ENCODE measurements at places on chromosomes 1 and 21.

DNA sequence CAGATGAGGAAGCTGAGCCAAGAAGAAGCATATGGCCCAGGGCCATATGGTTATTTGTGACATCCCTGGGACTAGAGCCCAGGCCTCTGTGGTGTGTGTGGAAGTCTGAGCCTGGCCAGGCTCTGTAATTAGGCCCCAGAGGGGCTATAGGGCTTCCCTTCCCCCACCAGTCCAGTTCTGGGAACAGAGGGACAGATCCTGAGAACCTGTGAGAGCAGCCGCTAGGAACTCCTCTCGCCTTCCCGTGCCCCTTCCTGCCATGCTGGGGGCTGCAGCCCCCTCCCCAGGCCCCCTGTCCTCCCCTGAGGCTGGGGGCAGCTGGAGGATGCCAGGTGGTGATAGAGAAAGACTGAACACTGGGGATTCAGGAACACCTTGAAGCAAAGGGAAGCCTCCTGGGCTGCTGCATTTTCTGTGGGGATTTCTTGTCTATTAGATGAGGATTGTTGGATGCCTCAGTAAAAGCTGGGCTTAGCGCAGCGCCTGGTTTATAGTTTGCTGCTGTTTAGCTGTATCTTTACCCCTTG lies 33.3 kb downstream of the COQ8A start:
- no peaks in the 10 kb centered on the region for H3K36me3 ChIP-seq
- H3K4me1 ChIP-seq, result peaks cover 30% of the 10 kb centered on the region
- H3K4me3 ChIP-seq, result peak overlapping the region; percentile 20
- H3K27me3 ChIP-seq, result no peaks in the 10 kb centered on the region
- peak overlapping the region; percentile 89 for H3K27ac ChIP-seq

DNA sequence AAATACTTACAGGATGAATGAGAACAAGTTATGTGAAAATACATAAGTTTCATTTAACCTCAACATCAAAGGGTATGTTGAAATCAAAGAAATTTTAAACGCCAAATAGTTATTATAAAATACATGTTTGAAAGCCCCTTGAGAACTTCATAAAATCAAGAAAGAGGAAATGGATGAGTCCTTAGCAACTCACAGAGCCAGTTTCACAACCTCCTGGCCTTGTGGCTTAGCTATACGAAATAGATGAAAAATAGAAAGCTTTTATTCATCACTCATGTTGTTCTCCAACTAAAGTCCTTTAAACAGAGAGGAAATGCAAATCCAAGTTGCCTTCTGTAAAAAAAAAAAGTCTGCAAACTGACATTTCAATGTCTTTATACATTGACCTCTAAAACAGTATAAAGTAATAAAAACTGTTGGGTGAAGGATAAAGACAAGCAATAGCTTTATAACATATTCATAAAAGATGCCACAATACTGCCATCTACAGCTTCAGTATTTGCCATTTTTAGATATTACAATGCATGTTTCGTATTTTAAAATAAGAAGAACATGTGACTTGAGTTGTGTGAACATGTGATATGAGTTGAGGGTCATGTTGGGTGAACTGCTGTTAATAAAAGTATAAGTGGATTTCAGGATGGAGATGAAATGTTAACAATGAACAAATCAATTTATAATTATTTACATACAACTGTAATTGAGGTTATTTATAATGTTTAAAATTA lies 847.8 kb downstream of the MRPL39 start:
- no peaks in the 10 kb centered on the region for H3K4me1 ChIP-seq
- no peaks in the 10 kb centered on the region for H3K27me3 ChIP-seq
- DNase-seq, result no peak
- H3K4me3 ChIP-seq, result no peak overlapping the region
- no peaks in the 10 kb centered on the region for H3K36me3 ChIP-seq

DNA sequence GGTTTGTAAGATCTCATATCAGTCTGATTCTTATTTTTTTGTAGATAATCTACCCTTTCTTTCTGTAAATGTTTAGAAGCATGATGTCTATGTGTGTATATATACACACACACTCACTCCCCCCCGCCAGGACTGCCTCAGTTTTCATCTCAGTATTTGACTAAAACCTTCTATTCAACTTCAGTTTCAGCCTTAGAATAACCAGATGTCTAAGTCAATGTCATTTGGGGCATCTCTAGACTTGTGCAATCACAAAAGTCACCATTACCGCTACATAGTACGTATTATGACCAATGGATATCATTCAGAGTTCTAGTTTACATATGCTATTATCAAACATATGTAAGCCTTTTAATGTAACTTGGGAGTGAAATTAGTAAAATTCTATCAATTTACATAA lies 53.3 kb upstream of the BOLA1 start:
- no peaks in the 10 kb centered on the region for H3K36me3 ChIP-seq
- no peaks in the 10 kb centered on the region for H3K27me3 ChIP-seq
- no peak overlapping the region for H3K27ac ChIP-seq
- no peak for DNase-seq

- peak; percentile 94 for DNase-seq
- peaks cover 17% of the 10 kb centered on the region for H3K4me1 ChIP-seq
- H3K36me3 ChIP-seq, result no peaks in the 10 kb centered on the region
These were observed 50.6 kb upstream of the LYST start for GRCh38 chr1:235917267-235917811.

DNA sequence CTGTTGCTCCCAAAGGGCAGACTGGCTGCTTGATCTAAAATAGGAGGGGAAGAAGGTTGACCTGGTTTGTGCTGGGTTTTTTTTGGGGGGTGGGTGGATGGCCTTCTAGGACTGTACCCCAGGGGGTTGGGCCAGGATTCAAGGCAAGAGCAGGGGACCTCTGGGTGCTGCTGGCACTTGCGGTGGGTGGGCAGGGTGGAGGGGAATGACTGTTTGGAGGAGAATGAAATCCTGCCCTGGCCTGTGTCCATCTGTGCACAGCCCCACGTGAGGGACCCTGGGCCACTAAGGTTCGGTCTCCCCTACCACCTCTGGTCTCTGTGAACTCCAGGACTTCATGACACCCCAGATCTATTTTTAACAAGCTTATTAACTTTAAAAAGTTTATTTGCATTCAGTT lies 414.2 kb downstream of the PTPRU start:
- no peak overlapping the region for H3K27ac ChIP-seq
- no peaks in the 10 kb centered on the region for H3K4me1 ChIP-seq
- H3K36me3 ChIP-seq, result no peaks in the 10 kb centered on the region
- no peak for DNase-seq
- no peak overlapping the region for H3K4me3 ChIP-seq
- peaks cover 9% of the 10 kb centered on the region for H3K27me3 ChIP-seq

GRCh38 chr21:45498646-45499000 lies 43.6 kb downstream of the SLC19A1 start:
- no peaks in the 10 kb centered on the region for H3K4me1 ChIP-seq
- no peak overlapping the region for H3K4me3 ChIP-seq
- no peaks in the 10 kb centered on the region for H3K27me3 ChIP-seq
- no peak overlapping the region for H3K27ac ChIP-seq
- no peak for DNase-seq

GRCh38 chr1:111052246-111052645 lies 87.6 kb downstream of the DRAM2 start:
- H3K27ac ChIP-seq, result no peak overlapping the region
- H3K27me3 ChIP-seq, result no peaks in the 10 kb centered on the region
- no peaks in the 10 kb centered on the region for H3K36me3 ChIP-seq

DNA sequence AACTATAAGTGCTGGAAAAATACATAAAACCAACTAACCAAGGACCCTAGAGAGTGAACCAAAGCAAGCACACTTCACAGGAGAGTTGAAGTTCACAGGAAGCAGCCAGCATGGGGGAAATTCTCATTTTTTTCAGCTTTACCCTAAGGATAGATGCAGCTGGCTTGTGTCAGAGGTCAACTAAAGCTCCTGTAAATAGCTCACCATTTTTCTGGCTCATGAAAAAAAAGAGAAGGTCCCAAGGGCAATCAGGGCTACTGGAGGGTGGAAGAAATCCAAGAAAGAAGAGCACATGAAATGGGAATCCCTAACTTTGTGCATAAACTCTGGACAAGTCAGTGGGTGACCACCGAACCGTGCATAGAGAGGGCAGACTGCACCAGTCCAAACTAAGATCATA lies 58.3 kb downstream of the KCNJ15 start:
- H3K27ac ChIP-seq, result no peak overlapping the region
- no peaks in the 10 kb centered on the region for H3K36me3 ChIP-seq
- no peak overlapping the region for H3K4me3 ChIP-seq

- DNase-seq, result no peak
- H3K4me3 ChIP-seq, result no peak overlapping the region
- H3K27ac ChIP-seq, result no peak overlapping the region
- H3K4me1 ChIP-seq, result no peaks in the 10 kb centered on the region
- H3K36me3 ChIP-seq, result no peaks in the 10 kb centered on the region
- no peaks in the 10 kb centered on the region for H3K27me3 ChIP-seq
These were observed 256.8 kb upstream of the C1orf105 start for GRCh38 chr1:172163498-172164215.

DNA sequence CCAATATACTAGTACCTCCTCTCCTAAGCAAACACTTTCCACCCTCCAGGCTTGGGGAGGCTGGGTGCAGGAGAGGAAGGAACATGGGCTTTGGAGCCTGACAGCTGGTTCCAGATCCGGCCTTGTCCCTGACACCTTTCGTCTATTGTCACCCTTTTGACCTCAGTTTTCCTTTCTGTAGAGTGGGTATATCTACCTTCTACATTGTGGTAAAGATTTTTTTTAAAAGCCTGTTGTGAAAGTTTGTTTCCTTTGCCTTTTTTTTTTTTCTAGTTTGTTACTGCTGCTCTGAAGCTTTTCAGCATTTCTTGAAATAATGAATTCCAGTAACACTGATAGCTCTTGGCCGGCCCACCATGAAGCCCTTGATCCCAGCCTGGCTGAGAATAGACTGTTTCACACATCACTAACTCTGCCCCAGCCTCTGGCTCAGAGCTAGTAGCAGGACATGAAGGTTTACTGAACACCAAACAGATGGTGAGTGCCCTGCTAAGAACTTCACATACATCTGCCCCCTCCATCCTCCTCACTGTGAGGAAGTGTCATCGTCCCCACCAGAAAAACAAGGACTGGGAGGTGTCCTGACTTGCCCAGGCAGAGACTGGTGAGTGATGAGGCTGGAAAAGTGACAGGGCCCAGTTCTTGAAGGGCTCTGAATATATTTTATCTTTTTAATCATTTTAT lies 33.0 kb upstream of the ID3 start:
- H3K4me1 ChIP-seq, result no peaks in the 10 kb centered on the region
- H3K27me3 ChIP-seq, result no peaks in the 10 kb centered on the region
- H3K36me3 ChIP-seq, result no peaks in the 10 kb centered on the region
- no peak for DNase-seq

DNA sequence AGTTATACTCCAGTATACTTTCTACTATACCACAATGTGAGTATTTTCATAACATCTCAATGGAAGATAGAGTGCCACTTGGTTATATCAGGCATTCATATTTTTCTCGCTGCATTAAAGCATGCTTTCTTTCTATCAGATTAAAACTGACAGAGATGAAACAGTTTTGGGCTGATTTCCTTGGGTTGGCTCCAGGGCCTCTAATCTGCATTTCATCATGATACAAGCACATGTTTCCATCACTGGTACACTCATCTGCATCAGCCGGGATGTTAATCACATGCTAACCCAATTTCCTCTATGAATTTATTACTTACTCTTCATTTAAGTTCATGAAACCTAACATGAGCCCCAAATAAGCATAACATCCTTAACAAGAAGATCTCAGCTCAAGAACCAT lies 289.0 kb upstream of the DAB1 start:
- H3K27ac ChIP-seq, result no peak overlapping the region
- no peak for DNase-seq
- no peaks in the 10 kb centered on the region for H3K27me3 ChIP-seq

DNA sequence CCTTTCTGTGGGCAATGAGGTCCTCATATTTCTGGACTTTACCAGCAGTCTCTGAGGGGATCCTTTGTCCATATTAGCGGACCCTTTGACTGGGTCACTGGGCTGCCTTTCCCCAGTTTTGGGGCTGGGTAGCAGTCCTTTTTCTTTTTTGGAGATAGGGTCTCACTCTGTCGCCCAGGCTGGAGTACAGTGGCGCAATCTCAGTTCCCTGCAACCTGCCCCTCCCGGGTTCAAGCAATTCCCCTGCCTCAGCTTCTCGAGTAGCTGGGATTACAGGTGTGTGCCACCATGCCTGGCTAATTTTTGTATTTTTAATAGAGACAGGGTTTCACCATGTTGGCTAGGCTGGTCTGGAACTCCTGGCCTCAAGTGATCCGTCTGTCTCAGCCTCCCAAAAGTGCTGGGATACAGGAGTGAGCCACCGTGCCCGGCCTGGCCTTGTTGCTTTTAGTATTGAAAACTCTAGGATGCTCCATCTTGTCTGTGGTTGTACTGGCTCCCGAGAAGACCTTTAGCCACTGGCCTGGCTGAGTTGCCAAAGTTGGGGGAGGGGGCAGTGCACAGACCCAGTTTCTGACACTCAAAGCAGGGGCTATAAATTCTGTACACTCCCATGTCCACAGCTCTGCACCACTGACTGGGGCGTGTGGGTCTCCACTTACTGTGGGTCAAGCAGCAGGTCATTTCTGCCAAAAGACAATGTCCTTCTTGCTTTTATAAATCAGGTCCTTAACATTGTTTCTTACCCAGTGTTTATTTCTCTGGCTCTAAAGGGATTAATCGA lies 33.1 kb downstream of the MAN1C1 start:
- no peak overlapping the region for H3K27ac ChIP-seq
- H3K27me3 ChIP-seq, result no peaks in the 10 kb centered on the region
- peaks cover 13% of the 10 kb centered on the region for H3K4me1 ChIP-seq
- H3K36me3 ChIP-seq, result no peaks in the 10 kb centered on the region

DNA sequence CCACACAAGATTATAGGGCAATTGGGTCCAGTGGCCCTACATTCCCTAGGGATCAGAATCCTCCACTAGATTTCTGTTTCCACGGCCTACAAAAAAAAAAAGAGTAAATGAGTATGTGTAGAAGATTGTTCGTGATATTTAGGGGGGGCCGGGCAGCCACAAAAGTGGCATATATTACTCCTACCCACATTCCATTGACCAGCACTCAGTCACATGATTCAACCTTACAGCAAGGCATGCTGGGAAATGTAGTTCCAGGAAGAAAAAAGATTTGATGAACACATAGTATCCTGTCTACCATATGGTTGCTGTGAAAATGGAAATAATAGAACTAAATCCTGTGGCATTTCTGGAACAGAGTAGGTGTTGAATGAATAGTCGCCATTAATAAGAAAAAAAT lies 43.4 kb upstream of the GJB5 start:
- peaks cover 9% of the 10 kb centered on the region for H3K27me3 ChIP-seq
- no peaks in the 10 kb centered on the region for H3K4me1 ChIP-seq
- H3K27ac ChIP-seq, result no peak overlapping the region
- H3K36me3 ChIP-seq, result no peaks in the 10 kb centered on the region
- H3K4me3 ChIP-seq, result no peak overlapping the region
- DNase-seq, result no peak
